PC-3 (cell line): ENCODE measurements at places on chromosomes 16 and 17. TPM values are rescaled to one million over a fixed set of nuclear protein-coding genes. Genes with fewer than 3 reads are reported as not detected.

DNA sequence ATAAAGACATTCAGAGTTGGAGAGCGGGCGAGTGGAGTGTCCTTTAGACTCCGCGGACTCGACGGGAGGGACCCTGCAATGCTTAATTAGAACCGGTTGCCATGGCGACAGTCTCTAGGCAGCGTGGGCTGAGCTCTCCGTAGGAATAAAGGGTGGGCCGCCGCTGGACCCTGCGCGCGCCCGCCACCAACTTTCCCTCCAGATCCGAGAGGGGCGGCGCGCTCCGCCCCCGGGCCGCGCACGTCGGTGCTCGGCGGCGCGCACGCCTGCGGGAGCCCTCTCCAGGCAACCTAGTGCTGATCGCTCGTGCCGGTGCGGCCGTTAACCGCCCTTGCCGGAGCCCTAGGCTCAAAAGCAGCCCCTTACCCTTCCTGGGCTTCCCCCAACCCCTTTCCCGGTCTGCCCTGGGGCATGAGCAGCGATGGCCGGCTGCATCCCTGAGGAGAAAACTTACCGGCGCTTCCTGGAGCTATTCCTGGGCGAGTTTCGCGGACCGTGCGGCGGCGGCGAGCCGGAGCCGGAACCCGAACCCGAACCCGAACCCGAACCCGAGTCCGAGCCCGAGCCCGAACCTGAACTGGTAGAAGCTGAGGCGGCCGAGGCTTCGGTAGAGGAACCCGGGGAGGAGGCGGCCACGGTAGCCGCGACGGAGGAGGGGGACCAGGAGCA, at the start of gene PPM1E:
PPM1E (plus strand) TSS at position 278 of the 669 bp plus-strand sequence.
- DNase-seq = peak; percentile 26

The CD300H gene
- not detected in 2 replicates for total RNA-seq

GRCh38 chr17:82152556-82153294, 54.7 kb upstream of the FASN start:
- no peak for DNase-seq

GRCh38 chr17:76709077-76709950, 1.5 kb downstream of the MXRA7 start:
- DNase-seq = peak; percentile 88

GRCh38 chr17:42873315-42873714, 22.3 kb downstream of the AOC3 start:
- no peak for DNase-seq

GRCh38 chr16:50326835-50327465, 41.8 kb downstream of the BRD7 start:
- peak; percentile 58 for DNase-seq

The DNAI2 gene
- not detected in 2 replicates for total RNA-seq

The MYO15A gene
- 0.26 TPM in 1 of 2 replicates, not detected in the other for total RNA-seq

The IRF8 gene
- total RNA-seq = not detected in 2 replicates

DNA sequence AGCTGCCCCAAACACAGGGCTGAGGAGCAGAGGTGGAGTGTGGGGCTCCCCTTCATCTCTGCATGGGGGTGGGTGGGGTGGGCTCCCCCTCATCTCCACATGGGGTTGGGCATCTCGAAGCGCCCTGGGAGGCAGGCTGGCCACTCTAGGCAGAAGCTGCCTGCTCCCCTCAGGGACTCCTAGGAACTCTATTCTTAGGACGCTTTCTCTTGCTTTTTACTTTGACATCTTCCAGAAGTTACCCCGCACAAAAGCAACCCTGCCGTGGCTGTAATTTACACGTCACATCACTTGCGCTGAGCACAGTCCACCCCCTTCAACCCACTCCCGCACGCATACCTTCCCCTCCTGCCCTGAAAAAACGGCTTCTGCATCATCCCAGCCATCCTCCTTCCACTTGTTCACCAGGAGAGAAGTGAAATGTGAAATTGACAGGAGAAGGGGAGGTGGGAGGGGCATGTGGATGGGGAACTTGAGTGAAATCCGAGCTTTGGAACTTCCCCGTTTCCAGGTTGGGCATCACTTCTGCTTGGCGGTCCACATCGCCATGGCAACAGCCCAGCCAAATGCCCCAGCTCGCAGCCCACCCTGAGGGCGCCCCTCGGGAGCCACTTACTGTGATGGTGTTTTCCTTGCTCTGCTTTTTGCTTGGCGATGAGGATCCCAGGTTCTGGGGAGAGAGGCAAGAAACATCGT, 53.7 kb upstream of the RCVRN start:
- no peak for DNase-seq

- no peak for DNase-seq
These were observed 6.1 kb downstream of the KRT23 start for GRCh38 chr17:40931311-40931710.

The PYY gene
- total RNA-seq = not detected in 2 replicates

- no peak for DNase-seq
These were observed 2.9 kb downstream of the VEZF1 start for GRCh38 chr17:57984936-57985674.

DNA sequence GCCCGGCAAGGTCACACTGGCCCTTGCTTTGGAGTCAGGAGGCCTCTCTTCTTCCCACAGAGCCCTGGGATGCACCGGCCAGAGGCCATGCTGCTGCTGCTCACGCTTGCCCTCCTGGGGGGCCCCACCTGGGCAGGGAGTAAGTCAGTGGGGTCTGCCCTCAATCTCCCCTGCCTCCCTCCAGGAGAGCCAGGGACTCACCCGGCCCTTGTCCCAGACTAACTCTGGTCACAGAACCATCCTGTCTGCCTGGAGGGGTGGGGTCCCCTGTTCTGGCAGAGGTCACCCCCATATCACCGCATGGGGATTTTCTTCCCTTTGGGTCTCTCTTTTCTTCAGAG, 222 bp downstream of the ZG16B start:
- DNase-seq = no peak

DNA sequence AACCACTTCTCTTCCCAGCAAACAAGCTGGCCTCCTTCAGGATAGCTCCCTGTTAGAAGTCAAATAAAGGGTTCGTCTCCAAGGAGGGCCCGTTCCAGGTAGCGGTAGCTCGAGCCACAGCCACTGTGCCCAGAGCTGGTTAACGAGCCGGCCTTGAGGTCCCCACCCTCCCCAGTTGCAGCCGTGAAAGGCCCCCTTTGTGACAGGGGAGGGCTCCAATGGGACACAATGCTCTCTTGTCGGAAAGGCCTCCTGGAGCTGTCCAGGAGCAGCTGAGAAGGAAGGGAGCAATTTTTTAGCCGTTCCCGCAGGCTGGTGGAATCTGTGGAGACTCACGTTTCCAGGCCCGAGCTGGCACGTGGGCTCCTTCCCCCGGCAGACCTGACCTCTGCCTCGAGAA, 29.9 kb upstream of the FOXF1 start:
- no peak for DNase-seq

The G6PC1 gene
- not detected in 2 replicates for total RNA-seq

The NR1D1 gene
- 7.1 and 9.2 TPM in 2 replicates for total RNA-seq

DNA sequence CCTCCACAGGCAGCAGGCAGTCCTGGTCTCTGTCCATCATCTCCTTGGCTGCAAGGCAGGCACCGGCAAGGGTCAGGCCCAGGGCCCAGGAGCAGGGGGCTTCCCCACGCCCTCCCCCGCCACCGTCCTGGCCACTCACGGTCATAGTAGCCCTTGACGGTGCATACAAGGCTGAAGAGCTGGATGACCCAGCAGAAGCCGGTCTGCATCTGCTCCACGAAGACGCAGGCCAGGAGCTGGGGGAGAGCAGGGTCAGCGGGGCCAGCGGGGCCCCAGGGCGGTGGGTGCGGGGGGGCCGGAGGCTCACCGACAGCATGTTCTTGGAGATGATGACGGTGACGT, 20.1 kb downstream of the CTU2 start:
- DNase-seq = no peak

- DNase-seq = no peak
These were observed 44.8 kb upstream of the GNG13 start for GRCh38 chr16:845351-845745.
